ENCODE measurements at places on chromosomes 12 and 14. TPM values are rescaled to one million over a fixed set of nuclear protein-coding genes. Genes with fewer than 3 reads are reported as not detected.

- DNase-seq = no peak
Measured at GRCh38 chr14:41607966-41608663, 1.4 kb downstream of the LRFN5 start.

DNA sequence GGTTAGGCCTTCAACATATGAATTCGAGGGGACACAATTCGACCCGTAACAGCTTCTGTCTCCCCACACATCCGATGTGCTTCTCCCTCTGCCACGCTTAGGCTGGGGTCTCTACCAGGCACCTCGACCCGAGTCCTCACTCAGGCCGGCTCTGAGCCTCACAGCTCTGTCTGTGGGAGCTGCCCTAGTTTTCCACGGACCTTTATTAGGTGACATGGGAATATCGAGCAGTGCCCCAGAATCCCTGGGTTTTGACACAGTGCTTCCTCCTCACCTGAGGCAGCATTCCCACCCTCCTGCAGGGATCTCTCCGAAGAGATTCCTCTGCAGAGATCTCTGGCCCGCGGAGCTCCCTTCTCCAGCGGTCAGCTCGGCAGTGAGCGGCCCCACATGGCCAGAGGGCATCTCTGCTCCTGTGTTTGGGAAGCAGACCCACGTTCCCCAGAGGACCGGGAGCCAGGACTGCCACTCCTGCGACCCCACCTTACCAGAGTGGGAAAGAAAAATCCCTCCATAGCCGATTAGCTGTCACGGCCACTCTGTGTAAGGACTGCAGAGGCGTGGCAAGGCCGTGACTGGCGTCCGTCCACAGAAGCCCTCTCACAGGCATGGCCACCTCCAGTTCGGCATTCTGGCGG lies 21.2 kb downstream of the ZBTB42 start:
- no peak for DNase-seq

- no peak for DNase-seq
Measured at GRCh38 chr12:101536069-101536674, 58.6 kb upstream of the MYBPC1 start.

DNA sequence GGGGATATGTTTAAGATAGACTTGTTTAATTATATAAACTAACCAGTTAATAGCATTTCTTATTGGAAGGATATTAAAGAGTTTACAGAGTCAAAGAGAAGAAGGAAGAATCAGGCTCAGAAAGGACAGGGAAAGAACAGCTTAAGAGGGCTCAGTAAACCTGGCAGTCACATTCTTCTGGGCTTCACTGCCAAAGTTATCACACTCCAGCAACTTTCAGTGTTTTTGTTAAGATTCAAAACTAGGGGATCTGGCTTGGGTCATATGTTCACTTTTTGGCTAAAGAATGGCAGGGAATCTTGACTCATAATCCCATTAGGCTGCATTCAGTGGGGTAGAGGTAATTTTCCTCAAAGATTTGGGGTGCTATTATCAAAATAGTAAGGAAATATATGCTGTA lies 312.3 kb downstream of the RAD51B start:
- no peak for DNase-seq

DNA sequence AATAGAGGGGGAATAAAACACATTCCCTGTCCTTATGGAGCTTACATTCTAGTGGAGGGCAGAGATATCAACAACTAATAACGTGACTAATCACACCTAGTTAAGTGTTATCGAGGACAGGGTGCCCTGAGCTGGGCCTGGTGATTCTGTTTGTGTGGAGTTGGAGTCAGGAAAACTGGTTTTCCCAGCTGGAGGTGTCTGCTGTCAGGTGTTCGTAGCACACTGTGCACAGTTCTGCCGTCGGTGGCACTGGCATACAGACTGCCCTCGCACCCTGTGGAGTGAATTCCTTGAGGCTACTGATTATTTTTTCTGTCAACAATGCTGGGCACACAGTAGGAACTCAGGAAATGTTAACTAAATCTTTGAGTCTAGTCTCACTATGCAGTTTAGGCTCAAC lies 900 bp upstream of the MTERF2 start:
- no peak for DNase-seq

GRCh38 chr12:99271071-99271470 lies 376.5 kb upstream of the GARIN6 start:
- DNase-seq = no peak

- DNase-seq = no peak
Measured at GRCh38 chr12:116662612-116663144, 75.2 kb downstream of the SPRING1 start.

The RERG gene
- total RNA-seq = not detected

The APOF gene
- not detected for total RNA-seq
